Activated T-helper 2 cell treated with anti-CD3 and anti-CD28 coated beads, Interferon-gamma antibody, Interleukin-2, Interleukin-4, amounts not matched to agents 10 μg/mL and 5 μg/mL and 100 μg/mL, durations not matched to agents 14 hours and 24 hours and 36 hours (primary cell): ENCODE measurements at places on chromosomes 11 and 22.
A peak's percentile ranks its signal among the peaks of the same experiment; 100 is the strongest.

DNA sequence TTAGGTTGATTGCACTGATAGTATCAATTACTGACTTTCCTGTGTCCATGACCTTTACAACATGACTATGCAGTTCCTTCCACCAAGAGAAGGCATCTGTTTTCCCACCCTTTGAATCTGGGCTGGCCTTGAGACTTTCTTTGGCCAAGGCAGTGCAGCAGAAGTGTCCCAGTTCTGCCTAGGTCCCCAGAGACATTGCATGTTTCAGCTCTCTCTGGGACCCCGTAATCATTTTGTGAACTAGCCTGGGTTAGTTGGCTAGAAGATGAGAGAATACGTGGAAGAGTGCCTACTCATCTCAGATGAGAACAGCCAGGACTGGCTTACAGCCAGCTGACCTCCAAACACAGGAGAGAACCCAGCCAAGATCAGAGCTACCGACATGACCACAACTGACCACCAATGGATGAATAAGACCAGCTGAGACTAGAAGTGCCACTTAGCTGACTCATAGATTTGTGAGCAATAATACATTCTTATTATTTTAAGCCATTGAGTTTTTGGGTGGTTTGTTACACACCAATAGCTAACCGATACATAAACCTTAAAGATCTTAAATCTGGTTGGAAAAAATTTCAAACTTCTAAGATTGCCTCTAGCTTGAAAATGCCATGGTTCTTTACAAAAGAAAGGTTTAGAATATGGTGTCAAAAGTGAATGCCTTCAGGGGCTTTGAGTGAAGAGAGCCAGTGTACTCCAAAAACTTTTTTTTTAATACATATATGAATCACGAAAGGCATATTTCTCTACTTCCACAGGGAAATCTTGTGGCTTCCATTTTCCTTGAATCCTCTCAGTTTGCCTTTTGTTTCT lies 145.2 kb downstream of the FBXO7 start:
- H3K27me3 ChIP-seq: no peaks in the 10 kb centered on the region
- no peaks in the 10 kb centered on the region for H3K36me3 ChIP-seq
- H3K4me1 ChIP-seq: no peaks in the 10 kb centered on the region
- no peak for DNase-seq

DNA sequence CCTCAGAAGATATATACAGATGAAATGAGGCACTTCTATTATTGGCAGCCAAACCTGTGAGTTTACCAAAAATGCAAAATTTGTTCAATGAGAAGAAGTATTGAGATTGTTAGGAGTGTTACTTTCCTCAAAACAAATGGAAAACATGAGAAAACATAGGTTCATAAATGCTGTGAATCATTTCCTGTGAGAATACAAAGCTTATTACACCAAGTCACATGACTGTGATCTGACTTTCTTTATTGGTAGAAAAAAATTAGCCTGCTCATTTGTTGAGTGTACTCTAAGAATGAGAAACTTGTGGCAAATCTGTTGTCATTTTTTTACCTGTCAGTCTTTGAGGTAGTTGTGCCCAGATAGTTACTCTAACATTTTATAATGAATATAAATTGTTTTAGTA lies 215.1 kb downstream of the TMEM135 start:
- no peaks in the 10 kb centered on the region for H3K27me3 ChIP-seq
- DNase-seq: no peak
- H3K4me1 ChIP-seq: peaks cover 23% of the 10 kb centered on the region
- peaks cover 22% of the 10 kb centered on the region for H3K36me3 ChIP-seq
- H3K27ac ChIP-seq: peak overlapping the region; percentile 12

DNA sequence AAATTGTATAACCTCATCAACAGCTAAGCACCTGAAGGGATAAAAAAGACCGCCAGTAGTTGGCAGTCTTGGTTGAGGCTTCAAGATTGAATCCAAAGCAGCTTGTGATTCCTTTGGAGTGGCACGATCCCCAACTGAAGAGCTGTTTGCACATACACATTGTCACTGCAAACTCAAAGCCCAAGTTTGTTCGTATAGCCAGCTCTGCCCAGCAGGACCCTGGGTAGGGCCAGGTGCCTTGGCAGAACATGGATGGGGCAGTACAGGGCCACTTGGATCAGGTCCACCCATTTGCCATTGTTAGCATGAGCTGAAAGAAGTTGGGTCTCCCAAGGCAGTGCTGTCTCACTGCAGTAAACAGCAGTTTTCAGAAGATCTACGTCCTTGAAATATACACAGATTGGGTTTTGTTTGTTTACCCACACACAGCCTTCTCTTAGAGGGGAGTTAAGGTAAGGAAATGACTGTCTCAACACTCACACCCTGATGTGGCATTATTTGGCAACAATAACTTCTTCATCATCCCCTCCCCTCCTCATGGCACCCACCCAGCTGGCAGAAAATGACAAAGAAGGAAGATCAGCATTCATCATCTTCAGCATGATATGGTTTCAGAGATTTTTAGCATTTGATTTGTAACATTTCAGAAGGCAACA lies 132.9 kb downstream of the COMMD9 start:
- peaks cover 10% of the 10 kb centered on the region for H3K27me3 ChIP-seq
- no peak overlapping the region for H3K4me3 ChIP-seq
- no peaks in the 10 kb centered on the region for H3K4me1 ChIP-seq
- H3K36me3 ChIP-seq: no peaks in the 10 kb centered on the region
- no peak for DNase-seq
- no peak overlapping the region for H3K27ac ChIP-seq

DNA sequence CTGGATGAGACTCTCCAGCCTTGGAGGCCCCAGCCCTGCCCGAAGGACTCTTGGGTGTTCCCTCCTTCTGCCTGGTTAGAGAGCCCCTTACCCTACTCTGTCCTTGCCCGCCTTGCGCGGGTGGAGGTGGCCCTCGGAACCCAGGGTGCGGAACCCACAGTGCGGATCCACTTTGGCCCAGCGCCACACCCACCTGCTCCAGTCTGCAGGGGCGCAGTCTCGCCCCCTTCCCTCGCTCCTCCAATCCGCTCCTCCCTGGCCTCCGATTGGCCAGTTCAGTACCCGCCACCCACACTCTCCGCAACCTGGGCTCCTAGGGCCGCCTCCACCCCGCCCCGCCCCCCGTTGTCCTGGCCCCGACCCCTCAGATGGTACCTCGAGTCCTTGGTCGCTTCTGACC lies 2.4 kb downstream of the CAPN1 start:
- peaks cover 31% of the 10 kb centered on the region for H3K36me3 ChIP-seq
- H3K4me1 ChIP-seq: peaks cover 12% of the 10 kb centered on the region
- peaks cover 2% of the 10 kb centered on the region for H3K27me3 ChIP-seq
- peak overlapping the region; percentile 63 for H3K4me3 ChIP-seq
- H3K27ac ChIP-seq: no peak overlapping the region

DNA sequence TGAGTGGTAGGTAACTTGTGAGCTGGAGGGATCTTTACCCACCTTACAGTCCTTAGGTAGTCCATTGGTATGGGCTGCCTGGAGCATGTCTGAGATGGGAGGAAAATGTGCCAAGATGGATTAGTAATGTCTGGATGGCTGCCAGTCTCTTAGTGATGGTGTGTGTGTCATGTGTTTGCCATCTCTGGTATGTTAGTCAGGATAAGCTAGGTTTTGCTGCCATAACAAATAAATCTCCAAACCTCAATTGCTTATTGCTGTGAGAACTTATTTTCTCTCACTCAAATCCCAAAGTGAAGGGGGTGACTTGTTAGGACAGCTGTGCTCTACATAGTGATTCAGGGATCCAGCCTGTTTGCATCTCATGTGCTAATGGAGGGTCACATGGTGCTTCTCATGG lies 40.9 kb upstream of the MYEOV start:
- H3K4me1 ChIP-seq: no peaks in the 10 kb centered on the region
- H3K27me3 ChIP-seq: peaks cover under 1% of the 10 kb centered on the region
- no peak overlapping the region for H3K27ac ChIP-seq
- H3K36me3 ChIP-seq: no peaks in the 10 kb centered on the region
- no peak for DNase-seq
- no peak overlapping the region for H3K4me3 ChIP-seq

GRCh38 chr11:119854521-119854920 lies 125.5 kb upstream of the NECTIN1 start:
- no peak overlapping the region for H3K4me3 ChIP-seq
- H3K36me3 ChIP-seq: no peaks in the 10 kb centered on the region
- no peaks in the 10 kb centered on the region for H3K4me1 ChIP-seq
- peaks cover 9% of the 10 kb centered on the region for H3K27me3 ChIP-seq

- no peak overlapping the region for H3K27ac ChIP-seq
- no peak for DNase-seq
- H3K4me1 ChIP-seq: peaks cover 18% of the 10 kb centered on the region
- no peak overlapping the region for H3K4me3 ChIP-seq
- peaks cover 29% of the 10 kb centered on the region for H3K36me3 ChIP-seq
These were observed 2.9 kb downstream of the AP5B1 start for GRCh38 chr11:65777821-65778361.

GRCh38 chr11:87423161-87423560 lies 385.4 kb downstream of the TMEM135 start:
- H3K36me3 ChIP-seq: no peaks in the 10 kb centered on the region
- no peaks in the 10 kb centered on the region for H3K4me1 ChIP-seq
- no peak overlapping the region for H3K4me3 ChIP-seq
- no peak for DNase-seq
- no peak overlapping the region for H3K27ac ChIP-seq
- H3K27me3 ChIP-seq: no peaks in the 10 kb centered on the region

- H3K4me1 ChIP-seq: peaks cover 58% of the 10 kb centered on the region
- peak overlapping the region; percentile 48 for H3K27ac ChIP-seq
- no peaks in the 10 kb centered on the region for H3K27me3 ChIP-seq
- no peak for DNase-seq
- peaks cover 19% of the 10 kb centered on the region for H3K36me3 ChIP-seq
These were observed 7.2 kb downstream of the AHNAK start for GRCh38 chr11:62539238-62539925.

DNA sequence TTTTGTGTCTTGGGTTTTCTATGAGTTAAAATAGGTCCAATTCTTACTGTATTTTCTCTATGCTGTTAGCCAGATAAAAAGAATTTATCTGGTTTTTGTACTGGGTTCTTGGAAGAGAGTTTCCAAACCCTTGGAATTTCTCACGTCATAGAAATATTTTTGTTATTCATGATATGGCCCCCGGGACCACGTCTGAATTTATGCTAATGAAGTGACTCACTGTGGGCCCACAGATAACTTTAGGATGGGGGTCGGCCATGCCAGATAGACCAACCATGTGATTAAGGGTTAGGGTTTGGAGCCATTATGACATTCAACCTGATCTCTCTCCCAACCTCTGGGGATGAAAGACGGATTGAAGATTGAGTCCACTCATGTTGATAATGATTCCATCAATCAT lies 35.6 kb upstream of the DDI1 start:
- no peaks in the 10 kb centered on the region for H3K4me1 ChIP-seq
- DNase-seq: no peak
- no peak overlapping the region for H3K4me3 ChIP-seq
- no peaks in the 10 kb centered on the region for H3K27me3 ChIP-seq
- H3K36me3 ChIP-seq: no peaks in the 10 kb centered on the region

DNA sequence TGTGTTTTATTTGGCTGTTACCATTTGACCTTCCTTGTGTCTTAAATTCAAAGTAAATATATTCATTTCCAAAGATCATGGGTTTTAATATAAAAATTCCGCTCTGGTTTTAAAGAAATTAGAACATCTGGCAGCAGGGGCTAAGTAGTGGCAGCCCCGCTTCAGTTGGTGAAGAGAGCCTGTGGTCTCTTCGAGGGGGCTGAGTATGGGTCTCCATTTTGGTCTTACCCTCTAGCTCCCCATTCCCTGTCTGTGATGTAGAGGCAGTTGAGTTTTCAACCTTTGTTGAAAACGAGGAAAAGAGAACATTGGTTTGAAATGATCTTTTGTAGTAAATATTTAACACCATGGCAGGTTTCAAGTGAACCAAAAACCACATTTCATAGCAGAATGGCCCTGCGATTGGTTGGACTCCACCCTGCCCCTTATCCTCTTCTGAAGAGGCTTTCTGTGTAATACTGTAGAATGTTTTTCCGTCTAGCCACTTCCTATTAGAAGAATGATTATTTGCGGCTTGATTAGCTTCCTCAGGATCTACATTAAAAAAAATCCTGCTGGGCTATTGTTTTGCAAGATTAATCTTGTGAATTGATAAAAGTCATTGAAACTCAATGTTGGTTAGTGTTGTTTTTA lies 17.7 kb downstream of the APLP2 start:
- no peaks in the 10 kb centered on the region for H3K36me3 ChIP-seq
- H3K27me3 ChIP-seq: peaks cover 13% of the 10 kb centered on the region
- peaks cover 6% of the 10 kb centered on the region for H3K4me1 ChIP-seq
- H3K4me3 ChIP-seq: no peak overlapping the region
- no peak overlapping the region for H3K27ac ChIP-seq

DNA sequence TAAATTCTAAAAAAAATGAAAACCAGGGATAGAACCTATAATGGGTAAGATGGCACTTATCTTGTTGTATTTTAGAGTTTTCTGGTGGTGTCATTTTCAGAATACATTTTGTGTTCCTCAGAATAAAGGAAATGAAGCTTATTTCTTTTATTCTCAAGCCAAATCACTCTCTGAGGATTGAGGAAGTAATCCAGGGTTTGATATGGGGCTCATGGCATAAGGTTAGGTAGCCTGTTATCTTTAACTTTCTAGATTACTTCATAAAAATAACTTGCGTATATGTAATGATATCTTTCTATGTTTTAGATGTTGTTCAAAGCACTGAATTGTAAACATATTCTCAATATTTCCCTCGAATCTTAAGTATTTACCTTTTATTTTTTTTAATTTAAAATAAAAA lies 33.5 kb downstream of the PDE3B start:
- no peaks in the 10 kb centered on the region for H3K27me3 ChIP-seq
- DNase-seq: no peak
- no peak overlapping the region for H3K4me3 ChIP-seq

DNA sequence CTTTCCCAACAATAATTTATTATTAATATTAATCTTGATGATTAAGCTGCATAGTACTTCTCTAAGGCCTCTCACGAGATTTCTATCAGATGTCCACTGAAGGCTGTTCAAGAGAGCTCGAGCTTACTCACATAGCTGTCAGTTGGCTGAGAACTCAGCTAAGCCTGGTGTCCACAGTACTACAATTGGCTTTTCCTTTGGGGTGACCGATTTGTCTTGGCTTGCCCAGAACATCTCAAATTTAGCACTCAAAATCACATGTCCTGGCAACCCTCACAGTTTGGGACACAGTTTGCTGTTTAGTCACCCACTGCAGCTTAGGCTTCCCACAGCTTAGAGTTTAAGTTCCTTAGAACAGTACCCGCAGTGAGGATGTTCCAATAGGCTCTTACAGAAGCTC lies 96.5 kb downstream of the LUZP2 start:
- H3K4me3 ChIP-seq: no peak overlapping the region
- no peak for DNase-seq

DNA sequence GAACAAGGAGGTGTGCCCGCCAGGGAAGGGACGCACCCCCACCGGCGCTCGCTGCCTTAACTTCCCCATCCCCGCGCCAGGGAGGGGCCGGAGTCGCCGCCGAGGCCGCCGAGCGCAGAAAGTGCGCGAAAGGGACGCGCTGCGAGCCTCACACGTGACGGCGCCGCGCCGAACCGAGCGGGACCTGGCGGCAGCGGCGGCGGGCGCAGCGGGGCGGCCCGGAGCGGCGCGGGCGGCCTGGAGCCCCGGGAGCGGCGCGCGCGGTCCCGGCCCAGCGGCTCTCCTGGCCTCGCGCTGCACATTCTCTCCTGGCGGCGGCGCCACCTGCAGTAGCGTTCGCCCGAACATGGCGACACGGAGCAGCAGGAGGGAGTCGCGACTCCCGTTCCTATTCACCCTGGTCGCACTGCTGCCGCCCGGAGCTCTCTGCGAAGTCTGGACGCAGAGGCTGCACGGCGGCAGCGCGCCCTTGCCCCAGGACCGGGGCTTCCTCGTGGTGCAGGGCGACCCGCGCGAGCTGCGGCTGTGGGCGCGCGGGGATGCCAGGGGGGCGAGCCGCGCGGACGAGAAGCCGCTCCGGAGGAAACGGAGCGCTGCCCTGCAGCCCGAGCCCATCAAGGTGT lies at the start of gene SORL1:
TSS of gene SORL1 (plus strand) at position 329 of the 623 bp plus-strand sequence. CDS start at position 347, 18 bp downstream.
- H3K4me1 ChIP-seq: peaks cover 77% of the 10 kb centered on the region
- H3K27me3 ChIP-seq: no peaks in the 10 kb centered on the region
- peak within 1 kb of the TSS; percentile 91 for H3K27ac ChIP-seq
